ENCODE measurements at places on chromosomes 11 and 22.

DNA sequence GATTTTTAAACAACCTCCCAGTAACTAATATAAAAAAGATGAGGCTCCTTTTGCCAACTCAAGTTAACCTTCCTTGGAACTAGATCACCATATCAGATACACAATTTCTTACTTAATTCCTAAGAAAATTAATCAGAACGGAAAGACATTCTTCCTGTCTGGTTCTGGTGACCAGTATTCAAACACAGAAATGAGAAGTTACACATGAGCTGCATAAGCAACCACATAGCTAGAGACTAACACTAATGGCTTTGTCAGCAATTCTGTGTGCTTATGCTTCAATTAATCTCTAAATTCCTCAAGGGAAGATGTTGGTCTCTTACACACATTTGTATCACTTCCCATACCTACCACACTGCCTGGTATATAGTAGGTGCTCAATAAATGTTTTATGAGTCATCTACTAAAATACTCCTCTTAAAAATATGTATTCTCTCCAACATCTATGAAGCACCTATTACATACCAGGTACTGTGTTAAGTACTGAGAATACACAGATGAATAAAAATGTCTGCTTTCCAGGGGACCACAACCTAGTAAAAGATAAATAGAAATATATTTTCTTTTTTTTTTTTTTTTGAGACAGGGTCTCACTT lies 54.5 kb downstream of the GAB2 start:
- no peak for DNase-seq

- DNase-seq, result peak; percentile 86
These were observed 12.2 kb upstream of the MRPL17 start for GRCh38 chr11:6695377-6695776.

- peak; percentile 29 for DNase-seq
These were observed 1.0 kb downstream of the SMCO4 start for GRCh38 chr11:93541884-93542810.

GRCh38 chr22:37965940-37966664 lies 12.6 kb downstream of the POLR2F start:
- DNase-seq, result no peak

GRCh38 chr11:65125197-65126056 lies 3.3 kb downstream of the MRPL49 start:
- DNase-seq, result no peak

DNA sequence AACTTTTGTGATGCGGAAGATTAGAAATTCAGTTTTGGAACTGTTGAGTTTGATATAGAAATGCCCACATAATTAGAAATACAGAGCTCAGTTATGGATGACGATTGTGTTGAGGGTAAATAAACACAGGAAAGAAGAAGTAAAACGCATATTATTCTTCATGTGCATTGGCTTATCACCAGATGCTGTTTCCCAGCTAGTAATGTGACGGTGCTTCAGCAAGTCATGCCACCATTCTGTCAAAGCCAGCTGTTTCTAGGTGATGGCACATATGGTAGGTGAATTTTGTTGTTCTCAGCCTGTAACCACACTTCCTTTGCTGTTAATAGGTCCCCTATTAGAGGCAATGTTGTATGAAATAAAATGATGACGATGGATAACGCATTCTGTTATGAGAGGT lies 68.9 kb downstream of the C11orf65 start:
- no peak for DNase-seq

DNA sequence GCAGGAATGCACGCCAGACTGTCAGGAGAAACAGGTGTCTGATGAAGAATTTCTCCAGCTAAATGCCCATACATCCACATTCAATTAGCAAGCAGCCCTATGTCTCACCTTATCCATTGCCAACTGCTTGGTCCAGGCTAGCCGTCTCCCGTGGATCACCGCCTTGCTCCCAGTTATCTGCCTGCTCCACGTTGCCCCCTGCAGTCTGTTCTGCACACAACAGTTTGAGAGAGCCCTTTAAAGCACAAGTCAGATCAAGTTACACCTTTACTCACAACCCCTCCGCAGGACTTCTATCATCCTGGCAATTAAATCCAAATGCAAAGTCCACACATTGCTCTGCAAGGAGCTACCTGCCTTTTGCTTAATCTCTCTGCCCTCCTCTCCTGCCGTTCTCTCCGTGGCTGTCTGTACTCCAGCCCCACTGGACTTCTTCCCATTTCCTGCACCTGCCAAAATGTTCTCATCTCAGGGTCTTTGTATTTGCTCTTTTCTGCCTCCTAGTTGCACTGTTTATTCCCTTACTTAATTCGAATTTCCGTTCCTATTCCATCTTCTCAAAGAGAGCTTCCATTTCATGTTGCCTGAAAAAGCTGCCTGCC lies 185.3 kb upstream of the LARGE1 start:
- peak; percentile 1 for DNase-seq

DNA sequence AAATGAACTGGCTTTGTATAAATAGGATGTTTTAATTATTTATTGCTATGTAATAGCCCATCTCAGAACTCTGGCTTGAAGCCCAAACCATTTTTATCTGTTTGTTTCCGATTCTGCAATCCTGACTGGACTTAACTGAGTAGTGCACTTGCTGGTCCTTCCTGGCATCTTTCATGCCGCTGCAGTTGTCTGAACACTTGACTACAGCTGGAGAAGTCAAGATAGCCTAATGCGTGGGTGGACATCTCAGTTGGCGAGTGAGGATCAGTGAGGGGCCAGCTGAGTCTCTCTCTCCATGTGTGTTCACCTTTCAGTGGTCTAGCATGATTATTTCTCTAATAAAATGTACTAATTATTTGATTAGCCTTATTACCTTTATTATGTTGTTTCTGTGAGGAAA lies 105.8 kb downstream of the PRMT3 start:
- no peak for DNase-seq

Measured in cardiac fibroblast (primary cell).